Vagina (tissue), 2 donors: ENCODE measurements at places on chromosomes 2 and 18.

DNA sequence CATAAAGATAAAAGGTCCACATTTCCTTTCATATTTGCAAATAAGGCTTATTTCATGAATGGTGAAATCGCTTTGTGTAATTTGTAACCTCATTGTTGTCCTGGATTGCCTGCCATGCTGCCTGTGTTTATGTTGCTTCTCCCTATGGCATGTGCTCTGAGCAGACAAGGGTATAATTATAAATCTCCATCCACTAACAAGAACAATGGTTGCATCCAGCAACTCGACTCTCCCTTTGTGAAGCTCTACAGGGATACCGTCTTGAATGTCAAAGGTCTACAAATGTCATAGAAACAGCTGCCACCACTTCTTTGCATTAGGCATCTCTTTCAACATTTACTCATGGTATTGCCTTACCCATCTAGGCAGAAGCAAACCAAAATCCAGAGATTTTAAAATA, 209.6 kb downstream of the SLC8A1 start:
- no peak for DNase-seq

DNA sequence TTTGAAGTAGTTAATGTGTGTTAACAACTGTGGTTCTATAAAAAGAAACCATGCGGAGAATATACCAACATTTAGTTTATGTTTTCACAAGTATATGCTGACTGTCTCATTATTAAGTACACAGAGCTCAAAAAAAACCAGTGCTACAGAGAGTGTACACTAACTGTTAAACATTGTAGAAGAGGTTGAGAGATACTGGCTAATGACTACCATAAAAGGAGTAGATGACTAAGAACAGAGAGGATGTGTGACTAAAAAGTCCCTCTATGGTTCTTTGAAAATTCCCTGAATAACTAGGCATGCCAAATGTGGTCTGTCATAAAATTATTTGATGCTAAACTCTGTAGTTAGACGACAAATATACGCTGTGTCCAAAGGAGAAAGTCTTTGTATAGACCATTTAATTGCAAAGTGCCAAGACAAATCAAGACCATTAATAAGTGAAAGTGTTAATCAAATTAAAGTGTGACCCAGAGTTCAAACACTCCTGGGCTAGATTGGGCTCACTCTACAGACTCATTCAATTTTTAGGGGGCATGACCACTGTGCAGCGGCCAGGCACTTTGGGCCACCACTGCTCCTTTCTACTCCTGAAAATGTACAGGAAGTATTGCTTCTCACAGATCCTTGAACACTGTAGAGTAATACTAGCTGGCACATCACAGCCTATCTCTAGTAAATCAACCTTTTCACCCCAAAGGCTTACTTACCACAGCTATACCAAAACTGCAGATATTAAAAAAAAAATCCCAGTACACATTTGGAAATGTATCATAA, 45.1 kb upstream of the SERTAD2 start:
- no peak for DNase-seq

- no peak for DNase-seq
These were observed 12.8 kb downstream of the COX7A2L start for GRCh38 chr2:42348113-42348805.

DNA sequence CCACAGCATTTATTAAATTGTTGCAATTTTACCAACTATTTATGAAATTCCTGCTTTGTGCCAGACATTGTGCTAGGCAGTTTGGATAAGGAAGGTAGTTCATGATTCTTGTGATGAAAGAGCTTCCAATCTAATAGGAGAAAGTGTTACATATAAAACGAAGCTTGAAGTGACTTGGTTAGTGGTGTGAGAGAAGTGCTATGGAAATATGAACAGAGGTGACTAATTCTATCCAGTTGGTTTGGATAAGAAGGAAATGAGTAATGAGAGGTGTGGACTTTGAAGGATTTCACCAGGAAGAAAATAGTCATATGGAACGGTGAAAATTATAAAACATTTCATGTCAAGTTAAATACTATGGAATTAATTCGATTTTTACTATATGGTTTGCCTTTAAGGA, 48.6 kb downstream of the EML6 start:
- DNase-seq: no peak

DNA sequence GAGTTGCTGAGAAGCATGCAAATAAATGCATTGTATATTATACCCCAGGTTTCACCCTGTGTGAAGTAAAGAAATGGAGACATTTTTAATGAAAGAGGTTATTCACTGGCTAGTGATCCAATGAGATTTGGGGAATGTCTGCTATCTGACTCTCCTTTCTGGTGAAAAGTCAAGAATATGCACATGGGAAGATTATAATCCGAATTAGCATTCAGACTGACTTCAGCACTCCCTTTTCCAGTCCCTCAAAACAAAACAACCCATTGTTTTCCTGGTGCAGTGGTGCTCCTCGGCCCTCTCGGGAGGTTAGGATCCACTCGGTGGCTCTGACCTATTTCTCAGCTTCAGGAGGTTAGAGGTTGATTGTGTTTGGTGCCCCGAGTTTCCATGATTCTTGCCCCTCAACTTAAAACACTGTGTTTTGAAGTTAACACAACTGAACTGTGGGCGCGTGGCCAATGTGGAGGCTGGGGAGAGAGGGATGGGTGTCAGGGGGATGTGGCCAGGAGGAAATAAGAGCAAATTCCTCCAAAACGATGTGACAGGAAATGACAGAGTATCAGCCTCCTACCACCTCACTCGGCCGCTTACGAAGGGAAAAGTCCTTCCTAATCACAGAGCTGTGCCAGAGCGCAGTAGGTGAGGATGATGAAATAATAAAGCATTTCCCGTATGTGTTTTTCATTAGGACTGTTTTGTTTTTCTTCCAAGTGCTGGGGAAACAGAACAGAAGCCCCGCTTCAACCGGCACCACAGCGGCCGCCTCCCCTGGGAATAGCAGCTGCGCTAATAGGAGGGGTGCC, 440.1 kb downstream of the MTX2 start:
- no peak for DNase-seq

GRCh38 chr2:122163617-122164016, 408.2 kb downstream of the TSN start:
- DNase-seq: no peak

GRCh38 chr18:2662990-2663389, 7.5 kb downstream of the SMCHD1 start:
- no peak for DNase-seq

- no peak for DNase-seq
These were observed 3.6 kb upstream of the LPIN1 start for GRCh38 chr2:11742702-11743357.

DNA sequence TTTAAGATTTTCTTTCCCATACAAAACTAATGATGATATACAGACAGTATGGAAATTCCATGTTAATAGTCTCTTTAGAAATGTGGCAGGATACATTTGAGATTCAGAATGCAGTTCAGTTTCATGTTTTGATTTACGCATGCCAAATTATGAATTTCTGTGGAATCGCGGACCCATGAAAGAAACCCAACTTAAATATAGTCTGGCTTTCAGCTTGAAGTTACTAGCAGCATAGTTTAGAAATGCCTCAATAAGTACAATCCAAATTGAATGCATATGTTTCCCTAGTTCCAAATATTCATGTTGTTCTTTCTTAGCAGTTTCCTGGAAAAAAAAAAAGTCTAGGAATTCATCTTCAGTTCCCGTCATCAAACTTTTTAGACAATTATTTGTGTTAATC, 164.1 kb upstream of the RASGRP3 start:
- no peak for DNase-seq

DNA sequence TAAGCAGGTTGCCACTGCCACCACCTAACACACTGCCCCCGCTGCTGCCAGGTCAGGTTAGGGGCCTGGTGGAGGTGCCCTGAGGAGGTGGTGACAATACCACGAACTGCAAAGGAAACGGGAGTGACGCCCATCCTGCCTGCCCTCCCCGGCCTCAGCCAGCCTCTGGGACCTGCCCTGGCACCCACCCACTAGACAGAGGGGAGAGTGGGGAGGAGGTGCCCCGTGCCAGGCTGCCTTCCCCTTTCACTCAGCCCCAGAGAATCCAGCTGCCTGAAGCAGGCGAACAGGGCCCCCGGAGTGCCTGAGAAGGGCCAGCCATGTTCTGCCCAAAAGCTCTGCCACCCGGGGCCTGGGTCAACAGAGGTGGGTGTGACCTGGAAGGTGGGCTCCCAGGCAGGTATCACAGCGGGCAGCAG, 44.5 kb upstream of the FOSL2 start:
- DNase-seq: no peak

DNA sequence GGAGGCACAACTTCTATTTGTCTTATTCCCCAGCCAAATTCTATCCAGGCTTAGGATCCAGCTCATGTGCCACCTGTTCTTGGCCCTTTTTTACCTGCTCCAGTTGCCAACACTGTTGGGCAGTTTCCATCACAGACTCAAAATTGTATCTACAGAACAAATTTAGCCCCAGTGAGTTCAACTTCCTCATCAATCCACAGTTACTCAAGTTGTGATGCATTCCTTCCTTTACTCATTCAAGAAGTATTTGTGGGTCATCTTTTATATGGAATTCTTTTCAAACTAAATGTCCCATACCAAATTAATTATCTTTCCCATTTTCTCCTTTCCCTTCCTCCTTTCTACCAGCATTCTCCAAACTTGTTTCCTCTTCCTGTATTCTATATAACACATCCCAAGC, 12.7 kb upstream of the DDX18 start:
- no peak for DNase-seq

- DNase-seq: no peak
These were observed 20.8 kb downstream of the DIPK1C start for GRCh38 chr18:74436158-74436769.

GRCh38 chr18:45332871-45333270, 282.4 kb upstream of the SLC14A2 start:
- no peak for DNase-seq

- DNase-seq: no peak
These were observed 213.7 kb downstream of the TSN start for GRCh38 chr2:121969166-121969565.

GRCh38 chr2:216575465-216575864, 57.8 kb upstream of the IGFBP2 start:
- DNase-seq: no peak

DNA sequence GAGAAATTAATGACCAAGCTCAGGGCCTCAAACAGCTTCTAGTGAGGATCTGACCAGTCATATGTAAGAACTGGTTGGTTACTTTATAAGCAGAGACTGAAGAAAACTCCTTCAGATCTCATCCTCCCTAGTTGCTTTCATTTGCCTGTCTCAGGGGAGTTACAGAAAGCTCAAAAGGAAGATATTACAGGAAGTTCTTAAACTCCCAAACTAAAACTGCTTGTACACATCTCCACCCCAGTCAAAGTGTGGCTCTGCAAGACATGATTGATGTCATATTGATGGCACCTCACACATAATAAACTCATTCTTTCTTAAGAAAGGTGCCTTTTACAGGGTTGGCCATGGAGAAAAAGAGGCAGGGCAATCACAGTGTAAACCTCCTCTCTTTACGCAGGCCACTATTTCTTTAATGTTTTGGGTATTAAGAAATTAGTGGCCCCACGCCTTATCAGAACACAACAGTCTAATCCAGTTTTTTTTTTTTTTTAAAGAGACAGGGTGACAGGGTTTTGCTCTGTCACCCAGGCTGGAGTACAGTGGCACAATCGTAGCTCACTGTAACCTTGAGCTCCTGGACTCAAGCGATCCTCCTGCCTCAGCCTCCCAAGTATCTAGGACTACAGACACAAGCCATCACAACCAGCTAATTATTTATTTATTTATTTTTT, 62.6 kb upstream of the STK17B start:
- DNase-seq: no peak

- no peak for DNase-seq
These were observed 558 bp downstream of the TTC39C start for GRCh38 chr18:24014986-24015638.

- no peak for DNase-seq
These were observed 91.0 kb downstream of the SH3BP4 start for GRCh38 chr2:235042576-235043515.

DNA sequence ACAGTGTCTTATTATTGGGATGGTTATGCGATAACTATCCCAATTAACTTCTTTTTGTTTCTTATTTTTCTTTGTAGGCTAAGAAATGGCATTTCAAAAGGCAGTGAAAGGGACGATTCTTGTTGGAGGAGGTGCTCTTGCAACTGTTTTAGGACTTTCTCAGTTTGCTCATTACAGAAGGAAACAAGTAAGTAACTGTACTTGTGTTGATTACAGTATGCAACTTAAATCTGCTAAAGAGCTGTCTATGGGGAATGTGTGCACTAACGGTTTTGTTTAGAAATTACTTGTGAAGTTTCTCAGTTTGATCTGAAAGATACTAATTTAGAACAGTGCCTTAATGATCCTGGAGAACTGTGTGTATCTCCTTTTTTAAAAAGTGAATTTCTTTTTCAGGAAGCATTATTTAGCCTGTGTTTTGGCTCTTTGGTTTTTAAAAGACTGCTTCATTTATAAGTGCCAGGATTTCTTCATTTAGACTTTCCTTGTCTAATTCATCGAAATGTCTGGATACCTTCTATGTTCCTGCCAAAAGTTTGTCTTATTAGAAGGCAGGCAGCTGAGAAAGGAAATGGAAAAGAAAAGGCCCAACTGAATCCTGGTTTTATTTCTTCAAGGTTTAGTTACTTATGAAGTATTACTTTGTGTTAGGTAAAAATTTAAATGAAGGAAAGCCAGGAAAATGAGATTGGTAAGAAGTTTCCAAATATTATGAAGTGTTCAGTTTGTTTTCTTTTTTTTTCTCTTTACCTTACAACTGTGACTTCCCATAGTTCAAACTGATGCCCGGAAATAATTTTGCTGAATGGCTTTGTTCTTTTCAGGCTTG, 40.1 kb downstream of the GPD2 start:
- DNase-seq: no peak

DNA sequence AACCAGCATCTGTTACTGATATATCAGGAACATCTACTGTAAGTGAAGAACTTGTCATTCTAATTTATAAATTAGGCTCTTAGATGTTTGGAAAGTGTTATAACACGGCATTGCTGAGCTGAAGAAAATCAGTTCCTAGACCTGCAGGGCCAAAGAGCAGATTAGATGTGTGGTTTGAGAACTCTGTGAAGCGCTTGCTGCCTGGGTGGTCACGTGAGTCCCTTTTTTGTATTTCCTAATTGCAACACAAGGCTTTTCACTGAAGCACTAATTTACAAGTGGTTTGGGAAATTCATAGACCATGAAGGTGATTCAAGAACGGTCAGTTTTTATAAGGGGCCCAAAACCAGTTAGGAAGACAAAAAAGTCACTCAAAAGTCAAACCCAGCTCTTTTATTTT, 106.9 kb upstream of the SP3 start:
- no peak for DNase-seq

- DNase-seq: no peak
These were observed 81.5 kb upstream of the ACSL3 start for GRCh38 chr2:222779145-222779832.

DNA sequence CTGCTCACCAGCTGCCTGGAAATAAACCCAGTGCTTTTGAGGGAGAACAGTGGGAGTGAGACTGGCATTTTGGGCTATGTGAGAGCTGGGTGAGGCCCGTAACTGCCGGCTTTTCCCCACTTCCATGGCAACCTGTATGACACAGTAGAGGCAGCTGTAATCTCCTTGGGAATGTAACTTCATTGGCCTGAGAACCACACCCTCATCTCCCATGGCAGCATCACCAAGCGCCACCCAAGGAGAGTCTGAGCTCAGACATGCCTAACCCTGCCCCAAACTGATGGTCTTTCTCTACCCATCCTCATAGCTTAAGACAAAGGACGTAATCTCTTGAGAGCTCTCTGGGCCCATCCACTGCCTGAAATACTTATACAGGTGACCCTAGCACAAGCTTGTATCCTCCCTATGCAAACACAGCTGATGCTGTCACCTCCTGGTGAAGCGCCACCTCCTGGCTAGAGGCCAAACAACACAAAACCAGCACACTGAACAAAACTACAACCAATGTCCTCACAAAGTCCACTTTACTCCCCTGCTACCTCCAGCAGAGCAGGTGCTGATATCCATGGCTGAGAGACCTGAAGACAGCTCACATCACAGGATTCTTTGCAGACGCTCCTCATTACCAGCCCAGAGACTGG, 763.4 kb upstream of the NRXN1 start:
- DNase-seq: no peak
